ENCODE measurements at places on chromosomes 12 and 14.

DNA sequence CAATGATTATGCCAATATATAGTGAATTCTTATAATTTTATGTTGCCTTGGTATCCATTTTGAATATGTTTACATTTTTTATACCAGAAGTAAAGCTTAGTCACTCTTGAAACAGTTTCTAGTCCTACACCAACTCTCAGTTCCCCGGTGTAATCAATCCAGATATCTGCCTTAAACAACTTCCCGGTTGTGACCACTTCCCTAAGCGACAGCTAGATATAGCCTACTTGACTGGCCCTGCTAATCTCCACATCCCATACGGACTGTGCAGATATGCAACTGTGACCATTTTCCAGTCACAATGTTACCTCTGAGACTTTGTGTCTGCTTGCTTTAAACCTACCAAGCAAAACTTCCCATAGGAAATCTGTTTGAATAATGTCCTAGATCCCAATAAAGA lies 1551.5 kb upstream of the SEL1L start:
- DNase-seq, result no peak

- DNase-seq, result no peak
Measured at GRCh38 chr14:37870170-37870569, 274.7 kb downstream of the TTC6 start.

DNA sequence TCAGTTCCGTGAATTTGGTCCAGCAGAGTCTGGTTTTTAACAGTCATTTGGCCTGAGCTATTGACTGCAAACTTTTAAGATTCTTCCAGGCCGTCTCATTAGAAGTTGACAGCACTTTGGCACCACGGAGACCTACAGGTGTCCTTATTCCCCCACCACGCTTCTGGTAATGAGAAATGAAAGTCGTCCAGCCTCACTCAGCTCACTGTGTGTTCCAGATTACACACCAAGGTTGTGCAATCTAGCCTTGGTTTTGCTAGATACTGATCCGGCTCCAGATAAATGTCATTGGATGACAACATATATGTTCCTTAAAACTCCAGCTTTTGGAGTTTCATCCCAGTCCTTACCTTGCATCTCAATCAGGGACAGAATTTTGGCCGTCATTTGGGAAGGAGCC lies 210.4 kb downstream of the CHST11 start:
- DNase-seq, result no peak

DNA sequence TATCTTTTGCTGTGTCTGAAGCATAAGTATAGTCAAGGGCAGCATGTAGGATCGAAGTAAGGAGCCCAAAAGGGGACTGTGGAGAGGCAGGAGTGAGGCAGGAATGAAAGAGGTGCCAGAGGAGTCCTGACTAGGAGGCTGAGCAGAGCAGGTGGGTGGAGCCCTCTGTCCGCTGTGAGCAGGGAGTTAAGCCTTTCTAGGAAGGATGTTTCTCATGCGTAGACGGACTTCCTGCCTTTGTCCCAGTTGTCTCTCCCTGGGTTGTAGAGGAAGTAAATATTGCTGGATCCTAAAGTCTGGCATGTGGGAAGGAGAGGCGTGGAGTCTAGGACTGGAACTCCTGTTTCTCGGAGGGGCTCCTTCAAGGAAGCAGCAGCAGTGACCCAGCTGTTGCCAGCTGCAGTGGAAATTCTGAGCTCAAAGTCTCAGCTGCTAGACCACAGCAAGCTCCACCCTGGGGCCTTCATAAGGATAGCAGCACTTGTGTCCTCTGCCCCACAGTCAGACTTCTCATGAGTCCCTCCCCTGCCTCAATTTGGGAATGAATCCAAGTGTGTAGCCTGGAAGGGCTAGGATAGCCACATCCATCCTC lies 44.0 kb downstream of the RBMS2 start:
- DNase-seq, result no peak

DNA sequence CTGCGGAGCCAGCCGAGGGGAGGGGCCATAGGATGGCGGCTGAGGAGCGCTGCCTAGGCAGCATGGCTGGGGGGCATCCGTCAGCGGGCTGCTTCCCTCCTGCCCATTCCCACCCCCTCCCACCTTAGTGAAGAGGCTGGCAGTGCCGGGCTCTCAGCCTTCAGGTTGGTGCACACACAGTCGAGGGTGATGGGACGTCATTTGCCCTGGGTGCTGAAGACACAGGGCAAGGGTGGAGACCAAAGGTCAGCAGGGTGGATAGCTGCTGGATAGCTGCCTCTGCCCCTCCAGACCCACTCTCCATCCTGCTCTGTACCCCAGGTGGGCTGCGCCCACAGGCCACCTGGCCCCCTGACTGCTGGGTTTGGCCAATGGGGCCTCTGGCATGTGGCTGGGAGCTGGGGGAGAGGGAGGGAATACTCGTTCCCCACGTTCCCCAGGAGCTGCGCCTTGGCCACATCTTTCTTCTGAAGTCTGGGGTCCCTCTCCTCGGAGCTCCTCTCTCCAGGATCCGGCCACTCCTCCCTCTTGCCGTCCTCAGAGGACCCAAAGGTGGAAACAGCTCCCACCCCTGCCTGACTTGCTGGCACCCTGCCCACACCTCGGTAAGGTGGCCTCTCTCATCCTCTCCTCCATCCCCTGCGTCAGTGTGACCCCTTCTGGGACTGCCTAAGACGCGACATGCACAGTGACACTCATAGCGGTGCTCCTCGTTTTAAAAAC lies 11.2 kb upstream of the CDC42BPB start:
- DNase-seq, result no peak

- no peak for DNase-seq
Measured at GRCh38 chr14:55294603-55295002, 23.4 kb downstream of the FBXO34 start.

GRCh38 chr14:84098261-84098660 lies 1431.7 kb upstream of the FLRT2 start:
- DNase-seq, result no peak

- DNase-seq, result no peak
Measured at GRCh38 chr14:95533391-95533821, 1.4 kb upstream of the GLRX5 start.

- no peak for DNase-seq
Measured at GRCh38 chr12:73274976-73275375, 1002.8 kb downstream of the TRHDE start.

GRCh38 chr14:78403278-78403815 lies 233.2 kb downstream of the NRXN3 start:
- DNase-seq, result no peak

GRCh38 chr12:87305481-87305880 lies 723.7 kb downstream of the C12orf50 start:
- DNase-seq, result no peak

DNA sequence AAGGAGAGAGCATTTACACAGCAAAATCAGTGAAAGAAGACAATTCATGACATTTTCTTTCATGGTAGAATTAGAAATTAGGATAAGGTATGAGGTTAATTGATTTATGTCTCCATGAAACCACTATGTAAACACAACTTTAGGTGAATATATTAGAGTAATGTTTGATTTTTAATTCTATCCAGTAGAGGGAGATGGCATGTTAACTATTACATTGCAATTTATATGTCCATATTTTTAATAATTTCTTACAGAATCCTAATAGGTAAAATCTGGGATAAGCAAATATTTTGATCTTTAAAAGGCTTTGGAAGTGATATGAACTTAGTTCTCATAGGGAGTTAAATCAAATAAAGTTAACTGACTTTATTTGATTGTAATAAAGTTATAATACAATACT lies 373.4 kb upstream of the PDE3A start:
- DNase-seq, result no peak

GRCh38 chr12:108468196-108468968 lies 46.7 kb upstream of the FICD start:
- no peak for DNase-seq

- DNase-seq, result no peak
Measured at GRCh38 chr14:50083467-50084337, 32.7 kb downstream of the VCPKMT start.

DNA sequence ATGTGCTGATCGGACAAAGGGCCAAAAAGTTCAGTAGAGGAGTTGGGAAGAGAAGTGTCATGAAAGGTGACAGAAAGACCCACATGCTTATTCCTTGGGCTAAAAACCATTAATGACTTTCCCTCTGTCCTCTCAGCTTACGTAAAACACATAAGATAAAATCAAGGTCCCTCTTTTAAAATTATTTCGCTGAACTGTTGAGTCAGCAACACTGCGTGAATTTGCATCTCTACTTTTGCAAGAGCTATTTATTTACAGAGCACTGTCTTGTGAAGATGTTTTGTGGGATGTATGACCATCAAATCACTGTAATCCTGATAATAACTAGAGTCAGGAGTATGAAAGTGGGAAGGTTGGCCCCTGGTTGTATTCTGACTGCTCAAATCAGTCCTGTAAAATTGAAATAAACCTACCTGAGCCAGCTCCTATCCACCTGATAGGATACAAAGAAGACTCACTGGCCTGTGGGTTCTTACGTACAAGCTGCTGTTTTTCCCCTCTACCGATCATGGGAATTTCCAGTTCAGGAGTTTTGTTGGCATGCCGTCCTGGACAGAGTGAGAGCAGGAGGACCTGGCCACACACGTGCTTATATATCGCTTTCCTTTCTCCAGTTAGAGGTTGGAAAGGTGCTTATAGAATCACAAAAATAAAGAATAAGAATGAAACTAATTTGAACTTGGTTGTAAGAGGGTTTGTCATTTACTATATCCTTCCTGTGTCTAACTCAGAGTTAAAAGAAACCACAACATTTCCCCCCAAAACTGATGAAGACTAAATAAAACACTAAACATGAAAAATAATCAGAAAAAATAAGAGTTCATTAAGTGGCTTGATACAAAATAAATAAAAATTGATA lies 42.9 kb downstream of the IFNG-AS1 start:
- no peak for DNase-seq

GRCh38 chr12:44874981-44875416 lies 1.1 kb downstream of the NELL2 start:
- DNase-seq, result no peak

DNA sequence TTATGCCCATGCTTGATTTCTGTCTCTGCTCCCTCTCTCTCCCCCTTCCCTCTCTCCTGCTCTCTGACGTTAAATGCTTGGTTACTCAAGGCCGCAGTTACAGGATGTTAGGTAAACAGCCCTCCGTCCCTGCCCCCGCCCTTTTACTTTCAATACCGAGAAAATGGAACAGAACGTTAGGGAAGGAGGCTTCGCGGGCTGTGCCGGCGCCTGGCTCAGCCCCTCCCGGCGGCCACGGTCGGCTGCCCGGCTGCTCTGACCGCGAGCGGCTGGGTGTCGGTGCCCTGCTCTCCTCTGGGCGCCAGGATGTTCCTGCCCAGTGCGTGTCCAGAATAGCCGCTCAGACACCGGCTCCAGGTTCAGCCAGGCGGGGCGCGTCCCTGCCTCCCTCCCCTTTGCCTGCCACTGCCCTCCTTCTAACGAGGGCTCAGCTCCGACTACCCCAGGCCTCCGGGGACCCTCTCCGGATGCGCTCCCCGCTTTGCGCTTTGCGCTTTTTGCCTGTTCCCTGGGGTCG lies 166.1 kb downstream of the ADCK1 start:
- no peak for DNase-seq

- no peak for DNase-seq
Measured at GRCh38 chr14:60288279-60288678, 39.3 kb downstream of the PPM1A start.

DNA sequence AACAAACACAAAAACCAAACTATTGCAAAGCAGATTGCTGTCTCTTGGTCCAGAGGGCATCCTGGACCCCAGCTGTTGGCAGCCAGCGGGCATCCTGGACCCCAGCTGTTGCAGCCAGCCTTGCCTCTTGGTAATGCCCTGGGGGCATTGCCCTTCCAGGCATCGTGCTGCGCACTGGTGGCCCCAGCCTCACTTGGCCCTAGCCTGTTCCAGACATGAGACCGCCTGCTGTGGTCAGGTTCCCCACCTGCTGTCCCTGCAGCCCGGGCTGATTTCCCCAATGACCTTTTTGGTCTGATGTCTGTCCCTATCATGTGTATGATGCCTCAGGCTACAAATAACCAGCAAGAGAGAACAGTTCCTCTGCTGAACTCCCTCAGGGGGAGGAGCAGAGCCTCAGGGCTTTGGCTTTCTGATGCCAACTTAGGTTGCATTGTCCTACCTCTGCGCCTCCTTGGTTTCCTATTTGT lies 20.8 kb downstream of the MLXIP start:
- DNase-seq, result no peak

DNA sequence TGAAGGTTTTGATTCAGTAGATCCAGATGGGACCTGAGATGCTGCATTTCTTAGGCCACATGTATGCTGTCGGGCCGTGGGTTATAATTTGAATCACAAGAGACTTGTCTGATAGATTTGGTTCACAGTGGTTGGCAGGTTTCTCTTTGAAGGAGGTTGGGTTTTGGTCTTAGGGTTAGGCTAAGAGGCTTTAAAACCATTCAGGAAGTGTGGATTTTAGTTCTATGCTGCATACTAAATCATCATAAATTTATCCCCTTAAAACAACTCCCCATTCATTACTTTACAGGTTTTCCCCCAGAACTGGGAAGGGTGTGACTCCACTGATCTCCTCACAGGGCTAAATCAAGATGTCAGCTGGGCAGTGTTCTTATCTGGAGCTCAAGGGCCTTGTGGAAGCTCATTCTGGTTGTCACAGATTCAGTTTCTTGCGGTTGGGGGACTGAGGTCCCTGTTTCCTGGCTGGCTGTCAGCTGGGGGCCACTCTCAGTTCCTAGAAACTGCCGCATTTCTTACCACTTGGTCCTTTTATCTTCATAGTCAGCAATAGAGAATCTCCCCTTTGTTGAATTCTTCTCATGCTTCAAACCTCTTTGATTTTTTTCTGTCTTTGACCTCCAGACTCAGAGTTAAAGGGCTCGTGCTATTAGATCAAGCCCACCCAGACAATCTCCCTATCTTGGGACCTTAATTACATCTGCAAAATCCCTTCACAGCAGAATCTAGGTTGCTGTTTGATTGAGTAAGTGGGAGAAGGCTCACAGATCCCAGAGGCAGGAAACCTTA lies 20.6 kb upstream of the PCNX1 start:
- no peak for DNase-seq

GRCh38 chr12:105993766-105994555 lies 144.8 kb downstream of the NUAK1 start:
- DNase-seq, result no peak

- DNase-seq, result no peak
Measured at GRCh38 chr12:8950221-8950527, 729 bp upstream of the M6PR start.

- DNase-seq, result no peak
Measured at GRCh38 chr12:20264608-20265114, 103.7 kb upstream of the PDE3A start.

DNA sequence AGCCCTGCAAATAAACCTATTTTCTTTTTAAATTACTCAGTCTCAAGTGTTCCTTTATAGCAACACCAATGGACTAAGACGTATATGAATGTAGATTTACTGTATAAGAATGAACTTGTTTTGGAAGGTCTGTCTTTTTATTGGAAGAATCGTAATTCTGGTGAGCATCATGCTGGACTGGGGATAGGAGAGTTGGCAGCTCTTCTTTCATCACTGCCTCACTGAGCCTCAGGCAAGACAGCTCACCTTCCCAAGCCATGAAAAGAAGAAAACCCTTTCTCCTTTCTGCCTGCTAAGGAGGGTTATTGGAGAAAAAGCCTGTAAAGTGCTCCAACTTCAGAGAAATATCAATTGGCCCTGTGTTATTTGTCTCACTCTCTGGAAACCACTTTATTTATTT lies 9.1 kb upstream of the RNF34 start:
- no peak for DNase-seq

GRCh38 chr12:128684352-128684751 lies 139.4 kb downstream of the SLC15A4 start:
- DNase-seq, result no peak

- DNase-seq, result no peak
Measured at GRCh38 chr14:44989497-44990440, 27.8 kb downstream of the TOGARAM1 start.

GRCh38 chr12:64673490-64674169 lies 63.3 kb downstream of the RASSF3 start:
- DNase-seq, result no peak

Data from cortex of kidney (tissue), 1 donor.